ENCODE measurements at places on chromosomes 1 and 21.
A peak's percentile ranks its signal among the peaks of the same experiment; 100 is the strongest.

- H3K27ac ChIP-seq: no peak overlapping the region
- peaks cover 13% of the 10 kb centered on the region for H3K4me1 ChIP-seq
- no peak overlapping the region for H3K4me3 ChIP-seq
- H3K27me3 ChIP-seq: peaks cover 30% of the 10 kb centered on the region
- no peak for DNase-seq
Observed at GRCh38 chr1:78492386-78492950, 1.7 kb downstream of the PTGFR start.

DNA sequence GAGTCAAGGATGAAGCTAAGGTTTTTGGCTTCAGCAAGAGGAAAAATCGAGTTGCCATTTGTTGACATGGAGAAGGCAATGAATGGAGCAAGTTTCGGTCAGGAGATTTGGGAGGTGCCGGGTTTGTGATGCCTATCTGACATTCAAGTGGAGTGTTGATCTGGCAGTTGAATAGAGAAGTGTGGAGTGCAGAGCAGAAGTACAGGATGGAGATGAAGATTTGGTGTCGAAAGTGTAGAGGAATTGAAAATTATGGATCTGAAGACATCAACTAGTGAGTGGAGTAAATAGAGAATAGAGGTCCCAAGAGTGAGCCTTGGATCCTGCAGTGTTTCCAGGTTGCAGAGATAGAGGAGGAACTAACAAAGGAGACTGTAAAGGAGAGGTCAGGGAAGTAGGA lies 25.9 kb downstream of the CITED4 start:
- H3K27ac ChIP-seq: no peak overlapping the region
- H3K4me1 ChIP-seq: peaks cover 15% of the 10 kb centered on the region
- no peaks in the 10 kb centered on the region for H3K27me3 ChIP-seq
- no peak overlapping the region for H3K4me3 ChIP-seq
- no peak for DNase-seq

DNA sequence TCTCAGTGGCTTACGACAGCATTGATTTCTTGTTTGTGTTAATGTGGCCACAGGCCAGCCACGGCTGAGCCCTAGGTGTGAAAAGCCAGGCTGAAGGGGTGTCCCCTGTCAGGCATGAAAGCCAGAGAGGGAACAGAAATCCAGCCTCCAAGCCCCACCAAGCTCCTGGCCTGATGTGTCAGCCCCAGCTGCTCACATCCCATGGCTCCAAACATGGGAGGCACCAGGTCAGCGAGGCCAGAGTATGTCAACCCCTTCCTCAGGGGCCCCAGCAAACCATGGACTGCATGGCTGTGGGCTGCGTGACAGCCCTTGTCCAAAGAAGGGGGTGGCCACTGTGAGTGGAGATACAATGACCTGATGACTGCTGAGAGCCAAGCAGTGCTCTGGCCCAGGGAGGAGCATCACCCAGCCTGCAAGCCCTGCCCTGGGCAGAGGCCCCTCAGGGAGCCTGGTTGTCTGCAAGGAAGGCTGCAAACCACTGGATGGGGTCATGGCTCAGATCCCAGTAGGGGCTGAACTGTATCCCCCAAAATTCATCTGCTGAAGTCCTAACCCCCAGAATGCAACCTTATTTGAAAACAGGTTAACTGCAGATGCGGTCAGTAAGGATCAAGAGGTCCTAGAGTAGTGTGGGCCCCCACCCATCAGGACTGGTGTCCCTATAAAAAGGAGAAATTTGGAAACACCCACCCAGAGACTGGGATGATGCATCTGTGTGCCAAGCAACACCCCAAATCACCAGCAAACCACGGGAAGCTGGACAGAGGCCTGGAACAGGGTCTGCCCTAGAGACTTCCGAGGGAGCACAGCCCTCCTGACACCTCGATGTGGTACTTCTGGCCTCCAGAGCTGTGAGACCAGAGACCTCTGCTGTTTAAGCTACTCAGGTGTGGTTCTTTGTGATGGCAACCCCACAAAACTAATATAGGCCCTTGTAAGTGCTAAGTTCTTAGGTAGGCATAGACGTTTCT lies 3.3 kb upstream of the MX2 start:
- DNase-seq: no peak
- no peak overlapping the region for H3K4me3 ChIP-seq
- H3K27me3 ChIP-seq: no peaks in the 10 kb centered on the region
- no peaks in the 10 kb centered on the region for H3K4me1 ChIP-seq
- H3K27ac ChIP-seq: no peak overlapping the region

GRCh38 chr21:45200581-45201296 lies 87.0 kb downstream of the POFUT2 start:
- no peaks in the 10 kb centered on the region for H3K4me1 ChIP-seq
- H3K36me3 ChIP-seq: peaks cover 8% of the 10 kb centered on the region
- no peak for DNase-seq
- H3K27ac ChIP-seq: no peak overlapping the region
- H3K4me3 ChIP-seq: no peak overlapping the region
- H3K27me3 ChIP-seq: no peaks in the 10 kb centered on the region

- no peak overlapping the region for H3K27ac ChIP-seq
- no peak for DNase-seq
- no peaks in the 10 kb centered on the region for H3K27me3 ChIP-seq
- H3K4me1 ChIP-seq: peaks cover 12% of the 10 kb centered on the region
- H3K4me3 ChIP-seq: no peak overlapping the region
Observed at GRCh38 chr1:223751696-223752095, 39.4 kb downstream of the CAPN2 start.

- DNase-seq: no peak
- peaks cover 5% of the 10 kb centered on the region for H3K27me3 ChIP-seq
- peaks cover 24% of the 10 kb centered on the region for H3K4me1 ChIP-seq
- no peaks in the 10 kb centered on the region for H3K36me3 ChIP-seq
- peak overlapping the region; percentile 83 for H3K4me3 ChIP-seq
- peak overlapping the region; percentile 39 for H3K27ac ChIP-seq
Observed at GRCh38 chr1:18957532-18958300, 1.2 kb upstream of the IFFO2 start.

DNA sequence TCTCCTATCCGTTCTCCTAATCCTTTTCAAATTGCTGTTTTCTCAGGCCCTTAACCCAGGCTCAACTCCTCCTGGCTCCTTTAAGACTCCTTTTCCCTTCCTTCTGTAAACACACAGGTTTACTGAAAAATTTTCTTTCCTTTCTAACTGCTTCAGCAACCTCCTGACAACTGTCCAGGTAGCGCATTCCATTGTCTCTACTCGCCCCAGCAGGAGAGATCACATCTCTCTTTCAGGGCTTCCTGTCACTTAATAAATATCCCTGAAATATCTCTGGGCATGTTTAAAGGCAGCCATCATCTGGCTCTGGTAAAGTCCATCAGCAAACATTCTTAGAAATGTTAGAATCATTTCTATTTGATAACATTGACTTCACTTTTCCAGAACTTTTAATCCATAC lies 211.2 kb upstream of the PTBP2 start:
- no peaks in the 10 kb centered on the region for H3K36me3 ChIP-seq
- no peak overlapping the region for H3K27ac ChIP-seq
- peaks cover 1% of the 10 kb centered on the region for H3K4me1 ChIP-seq
- no peak for DNase-seq
- H3K4me3 ChIP-seq: no peak overlapping the region

GRCh38 chr1:81937791-81938450 lies 137.2 kb downstream of the ADGRL2 start:
- no peak overlapping the region for H3K27ac ChIP-seq
- H3K4me1 ChIP-seq: no peaks in the 10 kb centered on the region
- H3K36me3 ChIP-seq: no peaks in the 10 kb centered on the region
- DNase-seq: no peak

DNA sequence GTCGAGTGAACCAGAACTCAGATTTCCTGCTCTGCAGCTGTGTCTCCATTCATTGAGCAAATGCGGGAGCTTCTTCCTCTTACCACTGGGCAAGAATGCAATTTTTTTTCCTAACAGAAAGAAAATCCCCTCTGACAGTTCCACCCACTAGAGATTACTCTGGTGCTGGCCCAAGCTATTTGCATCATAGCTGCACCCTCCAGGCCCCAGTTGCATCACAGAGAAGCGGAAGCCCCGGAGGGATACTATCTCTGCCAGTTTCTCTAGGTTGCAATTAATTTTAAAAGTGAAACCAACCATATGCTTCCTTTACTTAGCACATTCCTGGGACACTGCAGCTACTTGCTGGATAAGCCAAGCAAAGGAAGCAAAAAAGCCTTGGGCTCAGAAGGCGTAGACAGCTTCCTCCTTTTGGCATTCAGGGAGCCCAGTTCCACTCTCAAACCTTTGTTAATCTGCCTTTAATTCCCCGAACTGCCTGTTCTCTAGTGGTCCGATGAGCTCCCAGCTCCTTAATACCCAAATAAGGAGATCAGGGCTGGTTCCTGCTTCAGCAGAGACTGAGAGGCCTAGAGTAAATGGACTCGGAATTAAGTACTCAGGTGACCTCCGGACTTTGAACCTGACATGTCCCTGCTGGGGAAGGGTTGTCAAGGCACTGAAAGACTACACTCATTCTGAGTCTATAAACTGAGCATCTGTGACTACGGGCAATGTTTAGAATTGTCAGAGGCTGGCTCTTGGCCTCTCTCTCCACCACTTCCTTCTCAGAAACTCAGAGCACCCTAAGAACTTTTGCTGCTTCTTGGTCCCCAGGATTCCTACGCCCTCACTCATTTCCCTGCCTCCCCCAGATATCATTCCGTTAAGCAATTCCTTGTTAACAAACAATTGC lies 72.5 kb upstream of the TNFSF18 start:
- peak overlapping the region; percentile 68 for H3K4me3 ChIP-seq
- no peaks in the 10 kb centered on the region for H3K27me3 ChIP-seq
- H3K4me1 ChIP-seq: peaks cover 1% of the 10 kb centered on the region
- no peaks in the 10 kb centered on the region for H3K36me3 ChIP-seq
- H3K27ac ChIP-seq: peak overlapping the region; percentile 90
- peak; percentile 98 for DNase-seq

DNA sequence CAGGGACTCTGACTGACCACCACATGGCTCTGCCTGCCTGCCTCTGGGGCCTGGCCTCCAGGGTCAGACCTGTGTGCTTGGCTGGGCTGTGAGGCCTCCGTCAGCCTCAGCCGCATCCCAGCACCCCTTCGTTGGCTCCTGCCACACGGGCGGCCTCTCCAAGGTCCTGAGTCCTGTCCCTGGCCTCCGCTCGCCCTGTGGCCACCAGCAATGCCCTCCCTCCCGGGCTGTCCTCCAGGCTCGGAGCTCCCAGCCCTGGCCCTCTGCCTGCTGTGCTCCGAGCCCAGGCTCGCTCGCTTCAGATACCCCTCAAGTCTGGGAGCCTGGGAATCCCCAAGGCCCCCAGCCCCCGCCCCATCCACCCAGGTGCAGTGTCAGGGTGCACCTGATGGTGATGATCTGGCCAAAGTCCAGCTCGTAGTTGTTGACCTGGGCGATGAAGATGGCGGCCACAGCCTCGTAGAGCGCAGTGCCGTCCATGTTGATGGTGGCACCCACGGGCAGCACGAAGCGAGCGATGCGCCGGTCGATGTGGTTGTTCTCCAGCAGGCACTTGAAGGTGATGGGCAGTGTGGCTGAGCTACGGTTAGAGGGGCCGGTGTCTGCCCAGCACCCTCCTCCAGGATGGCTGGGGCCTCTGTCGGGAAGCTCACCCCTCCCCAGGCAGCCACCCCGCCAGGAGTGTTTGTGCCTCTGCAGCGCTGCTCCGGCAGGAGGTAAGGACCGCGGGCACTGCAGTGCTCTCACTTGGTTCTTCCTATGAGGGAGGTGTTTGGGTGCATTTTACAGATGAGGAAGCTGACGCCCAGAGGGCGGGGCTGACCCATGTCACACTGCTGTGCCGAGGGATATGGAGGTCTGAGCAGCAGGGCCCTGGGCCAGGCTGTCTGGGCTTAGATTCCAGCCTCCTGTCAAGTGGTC lies 28.5 kb downstream of the PODN start:
- DNase-seq: no peak
- H3K27me3 ChIP-seq: no peaks in the 10 kb centered on the region
- peaks cover 30% of the 10 kb centered on the region for H3K4me1 ChIP-seq
- no peak overlapping the region for H3K4me3 ChIP-seq
- H3K27ac ChIP-seq: no peak overlapping the region

GRCh38 chr1:208866386-208866955 lies 622.3 kb upstream of the PLXNA2 start:
- no peaks in the 10 kb centered on the region for H3K4me1 ChIP-seq
- no peaks in the 10 kb centered on the region for H3K27me3 ChIP-seq
- DNase-seq: no peak
- no peak overlapping the region for H3K27ac ChIP-seq
- H3K36me3 ChIP-seq: no peaks in the 10 kb centered on the region
- no peak overlapping the region for H3K4me3 ChIP-seq

GRCh38 chr1:115655306-115655663 lies 13.5 kb downstream of the VANGL1 start:
- H3K36me3 ChIP-seq: peaks cover 41% of the 10 kb centered on the region
- no peaks in the 10 kb centered on the region for H3K27me3 ChIP-seq
- DNase-seq: no peak
- H3K27ac ChIP-seq: peak overlapping the region; percentile 46
- H3K4me3 ChIP-seq: no peak overlapping the region

DNA sequence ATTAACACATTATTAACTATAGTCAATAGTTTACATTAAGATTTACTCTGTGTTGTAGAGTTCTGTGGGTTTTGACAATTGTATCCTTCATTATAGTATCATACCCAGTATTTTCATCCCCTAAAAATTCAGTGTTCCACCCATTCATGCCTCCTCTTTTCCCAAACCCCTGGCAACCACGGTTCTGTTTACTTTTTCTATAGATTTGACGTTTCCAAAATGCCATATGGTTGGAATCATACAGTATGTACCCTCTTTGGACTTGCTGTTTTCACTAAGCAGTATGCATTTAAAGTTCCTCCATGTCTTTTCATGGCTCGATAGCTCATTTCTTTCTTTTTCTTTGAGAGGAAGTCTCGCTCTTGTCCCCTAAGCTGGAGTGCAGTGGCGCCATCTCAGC lies 109.5 kb downstream of the LAMC2 start:
- no peak overlapping the region for H3K27ac ChIP-seq
- no peak overlapping the region for H3K4me3 ChIP-seq
- H3K4me1 ChIP-seq: peaks cover 4% of the 10 kb centered on the region

- no peak overlapping the region for H3K27ac ChIP-seq
- DNase-seq: no peak
- no peaks in the 10 kb centered on the region for H3K4me1 ChIP-seq
- peaks cover 19% of the 10 kb centered on the region for H3K36me3 ChIP-seq
Observed at GRCh38 chr1:35285771-35286606, 17.5 kb downstream of the ZMYM4 start.

- H3K27me3 ChIP-seq: no peaks in the 10 kb centered on the region
- H3K4me1 ChIP-seq: no peaks in the 10 kb centered on the region
- no peaks in the 10 kb centered on the region for H3K36me3 ChIP-seq
- no peak for DNase-seq
- no peak overlapping the region for H3K4me3 ChIP-seq
Observed at GRCh38 chr1:212775241-212775640, 16.3 kb downstream of the NSL1 start.

GRCh38 chr21:42460391-42461184 lies 35.4 kb downstream of the RSPH1 start:
- no peak for DNase-seq
- H3K36me3 ChIP-seq: no peaks in the 10 kb centered on the region

GRCh38 chr1:41383094-41383852 lies 22.0 kb downstream of the FOXO6 start:
- H3K4me1 ChIP-seq: peaks cover 27% of the 10 kb centered on the region
- peak overlapping the region; percentile 67 for H3K4me3 ChIP-seq
- DNase-seq: peak; percentile 80
- H3K36me3 ChIP-seq: peaks cover 4% of the 10 kb centered on the region
- peaks cover 47% of the 10 kb centered on the region for H3K27me3 ChIP-seq
- H3K27ac ChIP-seq: no peak overlapping the region

- H3K27ac ChIP-seq: no peak overlapping the region
- H3K36me3 ChIP-seq: no peaks in the 10 kb centered on the region
- DNase-seq: no peak
- peaks cover 6% of the 10 kb centered on the region for H3K27me3 ChIP-seq
- H3K4me3 ChIP-seq: no peak overlapping the region
Observed at GRCh38 chr1:18802231-18802630, 57.2 kb downstream of the TAS1R2 start.
